ENCODE measurements at places on chromosomes 13 and 19. TPM values are rescaled to one million over a fixed set of nuclear protein-coding genes. Genes with fewer than 3 reads are reported as not detected.

DNA sequence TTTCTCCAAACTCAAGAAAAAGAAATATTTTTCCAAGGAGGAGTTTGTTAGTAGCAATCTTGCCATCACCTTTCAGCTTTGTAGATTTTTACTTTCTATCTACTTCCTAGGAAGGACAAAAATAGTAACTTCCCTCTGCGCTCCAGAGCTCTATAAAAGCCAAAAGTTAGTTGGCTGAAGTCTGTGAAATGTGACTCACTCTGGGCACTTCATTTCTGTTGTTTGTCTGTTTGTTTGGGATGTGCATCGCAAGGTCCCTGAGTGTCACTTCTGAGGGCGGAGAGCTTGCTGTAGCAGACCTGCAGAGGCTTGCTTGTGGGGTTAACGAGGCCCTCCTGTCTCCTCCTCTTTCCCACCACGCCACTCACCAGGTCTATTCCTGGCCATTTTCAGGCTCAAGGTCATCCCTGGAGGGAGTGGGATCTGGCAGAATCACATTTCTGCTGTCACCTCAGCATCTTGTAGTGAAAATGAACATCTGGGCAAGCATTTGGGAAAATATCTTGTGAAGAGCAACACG is 307.6 kb downstream of the GPC6 start:
- no peak for DNase-seq

DNA sequence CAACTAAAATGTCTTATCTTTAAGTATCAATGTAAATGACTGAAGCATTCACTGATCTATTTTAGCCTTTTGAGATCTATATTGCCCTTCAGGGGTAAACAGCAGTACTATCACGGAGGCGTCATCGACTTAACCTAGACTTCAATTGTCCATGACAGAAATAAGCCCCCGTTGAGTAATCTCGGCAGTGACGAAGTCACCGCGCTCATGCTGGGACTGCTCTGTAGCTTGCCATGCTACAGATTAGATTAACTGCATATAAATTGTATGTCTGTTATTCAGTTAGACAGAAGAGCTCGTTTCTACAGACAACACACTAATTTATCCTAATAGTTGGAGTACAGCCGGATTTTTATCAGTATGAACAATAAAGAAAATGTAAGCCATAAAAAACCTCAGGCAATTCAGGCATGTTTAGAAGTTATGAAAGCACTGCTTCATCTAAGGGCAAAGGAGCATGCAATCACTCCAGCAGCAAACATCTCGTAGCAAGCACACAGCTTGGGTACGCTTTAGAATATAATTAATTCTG is 56.6 kb downstream of the TUBGCP3 start:
- no peak for DNase-seq

DNA sequence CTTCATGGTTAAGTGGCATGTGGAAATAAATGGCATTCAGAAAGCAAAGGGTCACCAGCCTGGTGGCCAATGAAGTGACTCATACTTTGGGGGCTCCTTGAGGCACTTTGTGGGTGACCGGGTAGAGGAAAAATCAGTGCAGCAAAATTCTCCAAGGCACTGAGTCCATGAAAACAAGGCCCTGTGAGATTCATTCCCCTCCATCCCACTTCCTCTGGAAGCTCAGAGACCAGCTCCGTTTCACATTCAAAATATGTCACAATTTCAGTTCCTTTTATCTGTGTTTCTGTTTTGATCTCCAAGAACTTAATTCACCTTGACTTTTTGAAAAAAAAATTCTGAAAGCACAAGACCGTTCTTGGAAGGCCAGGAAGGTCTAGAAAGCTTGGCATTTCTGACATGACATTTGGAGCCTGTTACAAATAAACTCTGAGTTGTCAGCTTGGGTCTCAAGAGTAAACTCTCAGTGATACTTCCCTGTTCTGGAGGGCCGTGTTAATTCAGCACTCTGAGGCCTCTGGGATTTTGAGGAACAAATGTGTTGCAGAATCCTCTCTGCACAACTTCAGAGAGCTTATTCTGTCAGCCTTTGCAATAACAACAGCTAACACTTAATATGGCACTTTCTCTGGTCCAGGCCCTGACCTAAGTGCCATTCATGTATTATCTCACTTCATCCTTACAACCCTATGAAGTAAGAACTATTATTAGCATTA is 6.8 kb downstream of the CYSLTR2 start:
- no peak for DNase-seq

- DNase-seq = no peak
These were observed 3.1 kb downstream of the DDA1 start for GRCh38 chr19:17312189-17313113.

The DHDH gene
- total RNA-seq = 2.3 TPM
